ENCODE measurements at places on chromosomes 12 and 14.
A peak's percentile ranks its signal among the peaks of the same experiment; 100 is the strongest.

DNA sequence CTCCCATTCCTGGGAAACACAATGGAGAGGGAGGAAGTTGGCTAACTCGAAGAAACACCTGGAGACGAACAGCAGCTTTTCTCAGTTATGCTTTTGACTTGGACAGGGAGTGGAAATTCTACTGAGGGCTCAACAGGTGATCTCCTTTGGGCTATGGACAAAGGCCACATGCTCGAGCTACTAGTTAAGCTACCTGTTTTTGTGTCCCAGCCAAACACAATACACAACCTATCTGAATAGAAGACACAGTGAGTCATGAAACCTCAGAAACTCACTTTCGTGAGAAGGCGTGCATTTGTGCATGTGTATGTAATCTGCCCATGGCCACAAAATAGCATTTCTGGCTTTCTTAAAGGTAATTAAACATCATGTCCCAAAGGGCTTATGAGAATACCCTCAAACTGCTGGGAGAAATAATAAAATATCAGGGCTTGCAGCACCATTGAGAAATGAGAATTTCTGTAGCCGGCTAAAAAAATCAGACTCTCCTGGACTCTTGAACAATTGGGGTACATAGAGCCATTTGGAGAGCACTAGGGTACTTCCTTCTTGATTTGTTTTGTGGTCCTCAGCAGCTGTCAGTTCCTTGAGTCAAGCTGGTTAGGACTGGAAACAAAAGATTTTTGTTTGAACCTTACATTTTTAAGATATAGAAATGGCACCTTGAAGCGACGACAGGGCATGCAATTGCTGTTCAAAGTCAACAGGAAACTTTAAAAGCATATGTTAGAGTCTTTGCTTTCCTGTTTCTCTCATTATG, 85.5 kb upstream of the PTHLH start:
- no peak for DNase-seq

DNA sequence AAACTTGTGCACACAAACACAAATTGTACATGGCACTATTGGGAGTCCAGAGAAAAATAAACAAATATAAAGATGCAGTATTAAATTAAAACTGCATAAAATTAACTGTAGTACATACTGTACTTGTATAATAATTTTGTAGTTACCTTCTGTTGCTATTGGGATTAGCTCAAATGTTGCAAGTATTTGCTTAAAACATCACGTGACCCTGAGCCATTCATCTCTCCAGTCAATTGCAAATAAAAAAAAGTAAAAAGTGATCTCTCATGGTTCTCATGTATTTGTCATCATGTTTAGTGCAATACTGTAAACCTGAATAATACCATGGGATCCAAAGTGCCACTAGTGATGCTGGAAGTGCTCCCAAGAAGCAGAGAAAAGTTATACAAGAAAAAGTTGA, 88.1 kb upstream of the NAV3 start:
- DNase-seq: no peak

DNA sequence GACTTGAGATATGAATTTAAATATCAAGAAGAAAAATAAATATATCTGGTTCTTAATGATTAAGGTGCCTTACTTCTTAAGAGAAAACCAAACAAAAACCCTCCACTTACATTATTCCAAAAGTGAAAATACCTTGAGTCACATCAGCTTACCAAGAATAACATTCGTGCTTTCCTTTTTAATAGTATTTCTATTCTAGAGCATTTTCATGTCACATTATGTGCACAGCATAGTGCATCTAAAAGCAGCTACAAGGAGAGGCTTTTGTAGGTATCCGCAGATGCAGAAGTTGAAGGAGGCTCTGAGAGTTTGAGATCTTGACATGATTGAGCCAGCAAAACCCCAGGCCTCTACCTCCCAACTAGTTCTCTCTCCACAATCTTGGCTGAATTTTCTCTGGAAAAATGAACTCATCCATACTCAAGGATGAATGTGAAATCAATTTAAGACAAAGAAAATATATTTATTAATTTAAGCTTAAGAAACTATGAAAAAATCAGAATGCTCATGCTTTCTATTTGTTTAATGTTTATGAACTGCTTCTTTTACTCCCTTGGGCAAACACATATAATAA, 275.0 kb downstream of the AKAP6 start:
- DNase-seq: no peak

GRCh38 chr12:46342562-46343033, 30.0 kb downstream of the SLC38A2 start:
- peak; percentile 23 for DNase-seq

Measured in activated CD4-positive, alpha-beta T cell treated with anti-CD3 and anti-CD28 coated beads for 4 hours (primary cell).